Heart right ventricle (tissue), 16 donors: ENCODE measurements at places on chromosomes 2 and 18. TPM values are rescaled to one million over a fixed set of nuclear protein-coding genes. Genes with fewer than 3 reads are reported as not detected.
A peak's percentile ranks its signal among the peaks of the same experiment; 100 is the strongest.

The LYG1 gene
- total RNA-seq = not detected

The MC4R gene
- not detected for total RNA-seq

The GPR39 gene
- total RNA-seq = not detected

- H3K4me3 ChIP-seq = no peak overlapping the region
- no peak overlapping the region for H3K27ac ChIP-seq
- H3K36me3 ChIP-seq = no peaks in the 10 kb centered on the region
- no peak for DNase-seq
- H3K4me1 ChIP-seq = peaks cover 6% of the 10 kb centered on the region
These were observed 39.3 kb downstream of the MTCL1 start for GRCh38 chr18:8744656-8745055.

- no peaks in the 10 kb centered on the region for H3K27me3 ChIP-seq
- DNase-seq = no peak
- no peak overlapping the region for H3K27ac ChIP-seq
- H3K36me3 ChIP-seq = no peaks in the 10 kb centered on the region
- H3K4me1 ChIP-seq = no peaks in the 10 kb centered on the region
- H3K4me3 ChIP-seq = no peak overlapping the region
These were observed 376.6 kb downstream of the PTH2R start for GRCh38 chr2:208783184-208783583.

DNA sequence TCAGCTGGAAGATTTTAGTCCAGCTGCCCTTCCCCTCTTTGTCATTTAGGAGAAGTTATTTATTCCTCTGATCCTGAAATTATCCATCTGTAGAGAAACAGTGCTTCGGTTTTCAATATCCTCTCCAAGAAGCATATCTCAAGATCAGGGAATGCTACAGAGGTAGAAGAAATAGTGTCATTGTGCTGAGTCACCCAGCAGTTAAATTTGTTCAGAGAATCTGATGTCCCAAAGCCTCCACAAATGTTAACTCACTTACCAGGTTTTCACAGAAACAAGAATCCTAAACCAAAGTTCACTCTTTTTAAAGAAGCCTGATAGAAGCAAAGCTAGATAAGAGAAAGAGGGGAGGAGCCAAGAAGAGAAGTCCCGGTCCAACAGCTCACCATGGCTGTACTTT lies 480.7 kb upstream of the GYPC start:
- no peak overlapping the region for H3K27ac ChIP-seq
- H3K27me3 ChIP-seq = no peaks in the 10 kb centered on the region
- no peaks in the 10 kb centered on the region for H3K36me3 ChIP-seq
- DNase-seq = no peak
- H3K4me3 ChIP-seq = no peak overlapping the region
- no peaks in the 10 kb centered on the region for H3K4me1 ChIP-seq

GRCh38 chr18:77557046-77557587 lies 307.5 kb downstream of the GALR1 start:
- no peaks in the 10 kb centered on the region for H3K4me1 ChIP-seq
- no peak for DNase-seq
- H3K36me3 ChIP-seq = no peaks in the 10 kb centered on the region
- no peak overlapping the region for H3K4me3 ChIP-seq

DNA sequence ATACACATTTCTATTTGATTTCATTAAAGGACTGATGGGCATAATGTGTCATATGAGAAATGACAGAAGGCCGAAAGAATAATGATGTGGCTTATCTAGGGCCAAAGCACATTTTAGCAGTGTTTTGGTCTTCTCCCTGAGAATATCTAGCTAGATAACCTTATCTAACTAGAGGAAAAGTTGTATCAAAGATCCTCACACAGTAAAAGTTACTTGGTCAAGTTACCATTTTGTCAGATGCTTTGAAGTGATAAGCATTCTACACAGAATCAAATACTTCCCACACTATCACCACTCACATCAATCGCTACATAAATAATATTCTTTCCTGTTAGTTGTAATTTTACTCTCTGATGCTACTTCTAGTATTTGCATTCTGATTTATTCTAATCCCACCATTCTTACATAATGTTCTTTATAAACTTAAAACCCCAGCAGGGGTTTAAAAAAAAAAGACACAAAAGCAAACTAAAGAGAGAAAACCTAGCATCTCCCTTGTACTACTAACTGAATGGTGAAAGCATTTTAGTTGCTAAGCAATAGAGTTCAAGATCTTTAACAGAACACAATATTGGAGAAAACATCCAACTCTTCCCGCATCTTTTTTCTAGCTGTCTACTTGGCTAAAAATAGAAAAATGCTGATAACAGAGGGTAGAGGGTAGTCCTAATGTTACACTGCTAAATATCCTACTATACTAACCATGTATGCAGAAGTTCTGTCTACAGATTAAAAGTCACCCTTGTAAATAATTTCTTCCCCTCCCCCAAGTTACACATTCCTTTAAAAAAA lies 8.0 kb downstream of the XPO1 start:
- no peaks in the 10 kb centered on the region for H3K27me3 ChIP-seq
- DNase-seq = no peak
- no peak overlapping the region for H3K27ac ChIP-seq

GRCh38 chr18:74832999-74833398 lies 235.3 kb downstream of the ZNF407 start:
- H3K4me1 ChIP-seq = no peaks in the 10 kb centered on the region
- no peak overlapping the region for H3K4me3 ChIP-seq
- no peak overlapping the region for H3K27ac ChIP-seq
- no peak for DNase-seq
- H3K27me3 ChIP-seq = no peaks in the 10 kb centered on the region

GRCh38 chr2:191270306-191271161 lies 25.3 kb downstream of the MYO1B start:
- H3K27ac ChIP-seq = peak overlapping the region; percentile 19
- H3K27me3 ChIP-seq = no peaks in the 10 kb centered on the region
- H3K4me1 ChIP-seq = peaks cover 75% of the 10 kb centered on the region
- DNase-seq = no peak

DNA sequence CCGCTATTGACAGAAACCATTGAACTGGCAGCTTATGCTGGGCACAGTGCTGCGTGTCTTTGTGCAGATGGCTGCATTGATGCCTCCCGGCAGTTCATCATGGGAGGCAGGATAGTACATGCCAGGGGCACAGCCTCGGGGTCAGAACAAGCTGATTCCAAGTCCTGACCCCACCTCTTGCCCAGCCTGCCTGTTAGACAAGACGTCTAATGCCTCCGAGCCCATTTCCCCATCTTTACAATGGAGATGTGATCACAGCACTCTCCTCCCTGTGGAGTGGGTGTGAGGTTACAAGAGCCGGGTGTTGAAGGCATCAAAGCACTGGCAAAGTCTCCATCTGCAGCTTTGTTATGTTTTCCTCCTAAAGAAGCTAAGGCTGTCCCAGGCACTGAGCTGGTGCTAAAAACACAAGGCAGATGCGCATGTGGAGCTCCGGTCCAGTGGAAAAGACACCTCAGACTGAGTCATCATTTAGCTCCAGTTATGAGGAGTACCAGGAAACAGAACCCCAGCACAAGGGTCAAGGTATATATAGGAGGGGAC lies 125.7 kb upstream of the EPAS1 start:
- H3K4me1 ChIP-seq = no peaks in the 10 kb centered on the region
- no peaks in the 10 kb centered on the region for H3K36me3 ChIP-seq
- DNase-seq = no peak
- no peak overlapping the region for H3K4me3 ChIP-seq
- H3K27ac ChIP-seq = no peak overlapping the region
